AG10803 (cell line): ENCODE measurements at places on chromosomes 4 and X.

- DNase-seq: peak; percentile 23
Observed at GRCh38 chrX:107429090-107429489, 20.4 kb upstream of the FRMPD3 start.

- DNase-seq: no peak
Observed at GRCh38 chrX:110182865-110183264, 135.0 kb downstream of the AMMECR1 start.

- DNase-seq: peak; percentile 97
Observed at GRCh38 chr4:78293821-78294301, 236.7 kb downstream of the FRAS1 start.

DNA sequence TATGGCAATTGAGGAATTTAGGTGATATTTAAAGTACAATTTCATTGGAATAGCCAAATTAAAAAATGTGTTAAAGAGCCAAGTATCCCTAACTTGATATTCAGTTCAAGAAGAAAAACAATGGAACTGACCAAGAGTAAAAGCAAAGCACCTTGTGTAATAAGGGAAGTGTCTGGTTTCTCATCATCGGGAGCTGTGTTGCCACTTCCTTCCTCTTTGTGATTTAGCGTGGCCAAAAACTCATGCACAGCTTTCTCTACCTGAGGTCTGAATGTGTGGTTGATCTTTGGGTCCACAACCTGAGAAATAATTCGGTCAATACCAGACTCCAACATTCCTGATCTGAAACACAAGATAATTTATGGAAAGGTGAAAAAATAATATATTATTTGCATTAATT, 12.4 kb downstream of the BOD1L1 start:
- DNase-seq: no peak

DNA sequence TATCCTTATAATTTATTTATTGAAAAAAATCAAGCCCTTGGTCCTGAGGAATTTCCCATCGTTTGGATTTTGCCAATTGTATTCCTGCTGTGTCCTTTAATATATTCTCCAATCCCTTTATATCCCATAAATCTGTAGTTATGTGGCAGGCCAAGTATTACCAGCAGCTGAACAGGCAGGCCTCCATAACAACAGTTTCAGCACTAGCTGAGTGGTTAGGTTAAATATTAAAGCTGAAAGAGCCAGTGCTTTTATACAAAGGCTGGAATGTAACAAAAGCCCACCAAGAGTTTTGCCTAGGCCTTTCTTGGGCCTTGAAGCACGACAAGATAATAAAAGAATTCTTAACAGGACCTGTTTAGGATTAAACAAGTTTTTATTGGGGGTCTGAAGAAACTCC, 366.6 kb upstream of the GALNT7 start:
- DNase-seq: no peak

DNA sequence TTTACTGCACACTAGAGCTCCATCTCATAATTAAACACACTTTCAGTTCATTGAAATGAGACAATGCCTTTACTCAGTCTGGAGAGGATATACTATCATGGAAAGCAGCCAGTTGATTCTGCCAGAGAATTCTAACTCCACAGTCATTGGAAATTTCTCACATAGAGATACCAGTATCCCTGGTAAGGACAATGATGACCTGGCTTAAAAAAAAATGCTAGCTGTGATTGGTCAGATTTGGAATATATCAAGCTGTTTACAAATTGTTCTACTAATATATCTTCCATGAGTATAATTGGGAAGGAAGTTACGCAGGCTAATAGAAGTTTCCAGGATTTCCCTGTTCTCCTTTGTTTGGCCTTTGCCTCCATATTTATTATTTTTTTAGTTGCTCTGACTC, 34.5 kb upstream of the TLL1 start:
- no peak for DNase-seq

DNA sequence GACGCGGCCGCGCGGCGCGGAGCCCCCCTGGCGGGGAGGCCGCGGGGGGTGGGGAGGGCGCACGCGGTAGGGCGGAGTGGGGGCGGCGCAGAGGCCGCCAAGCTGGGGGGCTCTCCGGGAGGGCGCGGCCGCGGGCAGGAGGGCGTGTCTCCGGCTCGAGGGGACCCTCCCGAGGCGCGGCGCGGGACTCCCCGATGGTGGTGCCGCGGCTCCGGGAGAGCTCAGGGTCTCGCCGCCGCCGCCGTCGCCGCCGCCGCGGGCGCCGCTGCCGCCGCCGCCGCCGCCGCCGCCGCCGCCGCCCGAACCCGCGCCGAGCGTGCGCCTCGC, 165 bp upstream of the PTCHD1 start:
- no peak for DNase-seq
